ENCODE measurements at places on chromosomes 16 and 17. TPM values are rescaled to one million over a fixed set of nuclear protein-coding genes. Genes with fewer than 3 reads are reported as not detected.

DNA sequence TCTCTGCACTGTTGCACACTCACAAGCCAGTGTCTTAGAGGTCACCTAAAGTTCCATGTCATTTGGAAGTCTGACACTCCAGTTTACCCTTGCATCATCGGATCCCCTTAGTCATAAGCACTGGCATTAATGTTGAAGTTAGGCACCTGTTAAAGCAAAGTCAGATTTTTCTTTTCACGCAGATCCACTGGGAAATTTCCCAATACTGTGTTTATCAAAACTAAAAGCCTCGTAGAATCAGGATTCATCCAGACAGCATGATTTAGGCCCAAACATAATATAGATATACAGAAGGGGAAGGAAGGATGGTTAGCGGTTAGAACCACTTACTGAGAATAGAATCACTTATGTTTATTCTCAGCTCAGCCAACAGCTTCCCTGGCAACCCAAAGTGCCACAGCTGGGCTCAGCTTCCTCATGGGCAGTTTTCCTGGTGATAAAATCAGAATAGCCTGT, 30.1 kb upstream of the HAPSTR1 start:
- no peak for DNase-seq

DNA sequence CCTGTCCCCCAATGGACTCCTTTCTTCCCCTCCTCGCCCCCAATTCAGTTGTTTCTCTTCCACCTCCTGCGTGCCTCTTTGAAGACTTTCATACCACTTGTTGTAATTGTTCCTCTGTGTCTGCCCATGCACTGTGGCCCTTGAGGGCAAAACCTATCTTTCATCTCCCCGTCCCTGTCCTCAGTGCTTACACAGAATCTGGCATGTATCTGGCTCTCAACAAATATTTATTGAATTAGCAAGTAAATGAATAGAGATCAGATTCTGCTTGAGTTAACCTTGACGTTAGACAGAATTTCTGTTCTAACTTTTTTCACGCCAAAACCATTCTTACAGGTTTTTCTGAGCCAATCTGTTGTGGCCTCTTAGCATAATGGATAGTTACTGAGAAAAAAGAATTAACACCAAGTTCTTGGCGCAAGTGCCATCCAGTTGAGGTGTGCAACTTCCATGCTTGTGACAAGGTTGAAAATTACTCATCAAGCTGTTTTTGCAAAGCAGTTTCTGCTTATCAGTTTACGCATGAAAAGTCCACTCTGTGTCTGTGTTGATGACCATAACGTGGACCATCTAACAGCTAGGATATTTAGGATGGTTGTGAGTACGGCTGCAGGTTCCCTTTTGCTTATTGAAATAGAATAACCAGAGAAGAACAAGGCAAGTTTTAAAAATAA, 215.1 kb downstream of the PRKCA start:
- no peak for DNase-seq

DNA sequence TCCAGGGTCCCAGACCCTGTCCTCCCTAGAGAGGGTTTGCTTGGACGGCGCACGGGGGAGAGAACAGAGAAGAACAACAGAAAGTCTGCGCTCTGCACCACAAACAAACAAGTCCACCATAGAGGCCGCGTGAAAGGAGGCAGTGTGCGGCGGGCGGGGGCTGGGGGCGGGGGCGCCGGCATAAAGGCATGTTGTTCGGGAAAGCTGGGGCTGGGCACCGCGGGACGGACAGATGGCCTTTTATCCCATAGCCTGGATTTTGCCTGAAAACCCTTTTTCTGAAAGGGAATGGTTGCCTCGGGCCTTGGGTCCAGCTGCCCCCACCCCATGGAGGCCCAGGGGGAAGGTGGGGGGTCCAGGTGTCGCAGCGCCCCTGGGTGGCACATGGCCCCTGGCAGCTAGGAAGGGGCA, 26.0 kb downstream of the FA2H start:
- no peak for DNase-seq

The RNF166 gene
- 22.9 TPM for total RNA-seq

The CPHXL gene
- total RNA-seq, result not detected

DNA sequence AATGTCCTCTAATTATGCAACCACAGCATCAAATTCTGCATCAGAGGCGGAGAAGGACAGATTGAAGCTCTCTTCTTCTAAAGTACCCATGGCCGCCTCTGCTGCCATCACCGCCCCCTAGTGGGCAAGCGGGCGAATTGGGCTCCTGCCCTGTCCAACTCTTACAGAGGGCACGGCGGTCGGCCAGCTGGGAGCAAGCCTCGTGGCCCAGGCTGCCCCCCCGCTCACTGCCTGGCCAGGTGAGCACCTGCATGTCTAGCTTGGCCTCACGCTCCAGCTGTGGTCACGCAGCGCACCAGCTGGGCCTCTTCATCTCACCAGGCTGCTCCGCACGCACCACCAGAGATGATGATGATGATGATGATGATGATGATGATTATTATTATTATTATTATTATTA, 146.1 kb upstream of the TOM1L1 start:
- DNase-seq, result no peak

The CCDC144A gene
- 0.55 TPM for total RNA-seq

The MRPL28 gene
- total RNA-seq, result 75.3 TPM

DNA sequence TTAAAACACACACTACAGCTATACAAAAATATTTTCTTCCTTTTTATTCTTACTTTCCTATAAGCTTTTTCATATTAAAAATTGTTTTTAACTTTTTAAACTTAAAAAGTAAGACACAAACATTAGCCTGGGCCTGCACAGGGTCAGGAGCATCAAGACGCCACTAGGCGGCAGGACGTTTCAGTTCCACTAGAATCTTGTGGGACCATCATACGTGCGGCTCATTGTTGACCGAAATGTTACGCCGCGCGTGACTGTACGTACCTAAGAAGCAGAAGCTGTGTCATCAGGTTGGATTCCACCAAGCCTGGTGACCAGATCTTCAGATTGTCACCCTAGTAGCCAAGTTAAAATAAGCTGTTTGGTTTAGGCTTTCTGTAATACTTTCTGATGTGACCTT, 47.1 kb downstream of the USP10 start:
- no peak for DNase-seq

GRCh38 chr17:77465358-77466041, 324.7 kb downstream of the SEC14L1 start:
- no peak for DNase-seq

GRCh38 chr17:75398279-75398678, 7.2 kb downstream of the GRB2 start:
- DNase-seq, result no peak

All from mesothelial cell of epicardium (in vitro differentiated cells).